ENCODE measurements at places on chromosomes 4 and X.

GRCh38 chr4:151324752-151325110, 674 bp downstream of the SH3D19 start:
- DNase-seq: no peak

DNA sequence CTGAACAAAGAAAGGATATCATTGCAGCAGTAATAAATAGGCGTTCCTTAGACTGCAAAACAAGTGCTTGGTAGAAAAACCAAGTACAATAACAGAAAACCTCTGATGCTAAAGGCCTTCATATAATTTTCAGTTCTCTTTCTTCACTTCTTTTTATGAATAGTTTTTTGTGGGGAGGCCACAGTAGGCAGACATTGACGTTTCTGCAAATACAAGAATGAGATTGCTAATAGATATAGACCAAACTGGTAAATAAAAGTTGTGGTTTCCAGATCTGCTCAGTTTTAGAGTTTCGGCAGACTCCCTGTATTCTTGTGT, 57.0 kb upstream of the RAP1GDS1 start:
- DNase-seq: no peak

DNA sequence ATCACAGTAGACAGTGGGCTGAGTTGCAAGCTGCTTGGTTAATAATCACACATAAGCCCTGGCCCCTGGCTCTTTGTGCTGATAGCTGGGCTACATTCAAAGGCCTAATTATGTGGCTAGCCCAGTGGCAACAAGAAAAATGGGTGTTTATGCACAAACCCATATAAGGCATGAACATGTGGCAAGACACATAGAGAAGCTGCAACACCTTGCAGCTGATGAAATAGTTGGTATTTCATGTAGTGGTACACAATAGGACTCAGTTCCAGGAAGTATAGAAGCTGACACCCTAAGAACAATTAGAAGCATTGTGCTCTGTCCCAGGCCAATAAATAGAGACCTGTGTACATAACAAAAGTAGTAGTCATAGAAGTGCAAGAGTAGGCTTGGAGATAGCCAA, 14.6 kb upstream of the ZNF630 start:
- no peak for DNase-seq

- DNase-seq: no peak
These were observed 265.7 kb upstream of the FAM241A start for GRCh38 chr4:111879539-111879938.

GRCh38 chrX:24485976-24486680, 21.0 kb downstream of the PDK3 start:
- no peak for DNase-seq

All from CD4-positive, alpha-beta T cell treated with Interleukin-2 at 100 ng/mL for 4 hours (primary cell).